Hepatic stellate cell (primary cell): ENCODE measurements at places on chromosomes 5 and 9.

GRCh38 chr9:136665111-136665703 lies 2.5 kb downstream of the EGFL7 start:
- peak; percentile 75 for DNase-seq

GRCh38 chr9:70413464-70413798 lies 1.0 kb downstream of the KLF9 start:
- DNase-seq: no peak

DNA sequence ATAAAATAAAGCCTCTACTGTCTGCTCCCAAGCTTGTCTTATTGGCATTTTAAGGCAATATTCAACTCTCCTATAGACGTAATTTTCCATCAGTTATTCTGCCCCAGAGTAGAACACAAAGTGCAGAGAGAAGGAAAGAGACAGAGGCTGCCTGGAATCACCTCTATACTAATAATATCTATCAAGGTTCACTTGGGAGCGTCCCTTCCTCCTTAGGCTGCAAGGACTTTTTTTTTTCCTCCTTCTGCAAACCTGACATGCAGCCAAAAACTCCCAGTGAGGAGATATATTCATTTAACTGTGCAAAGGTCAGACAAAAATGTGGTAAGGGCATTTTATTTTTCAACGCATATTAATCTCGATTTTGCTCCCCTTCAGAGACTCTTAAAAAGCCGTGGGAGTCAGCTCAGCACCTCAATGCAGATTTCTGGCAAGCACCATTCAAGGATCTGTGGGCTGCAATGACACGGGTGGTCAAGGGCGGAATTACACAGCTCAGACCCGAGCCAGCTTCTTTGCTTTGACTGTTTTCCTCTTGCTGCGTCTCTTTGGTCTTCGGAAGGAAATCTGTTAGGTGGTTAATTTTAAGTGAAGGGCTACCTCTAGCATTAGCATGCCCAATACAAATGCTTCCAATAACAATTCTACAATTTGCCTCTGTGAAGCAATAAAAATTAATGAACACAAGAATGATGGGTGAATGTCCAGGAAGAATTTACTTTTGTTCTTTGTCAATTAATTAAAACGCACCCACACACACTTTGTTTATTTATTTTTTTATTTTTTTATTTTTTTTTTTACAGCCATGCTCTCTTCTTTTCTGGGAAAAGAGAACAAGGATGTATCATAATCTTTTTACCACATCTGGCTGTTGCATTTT lies 587.7 kb upstream of the GRAMD2B start:
- DNase-seq: peak; percentile 22

GRCh38 chr5:36052538-36052937 lies 14.1 kb downstream of the UGT3A2 start:
- DNase-seq: no peak

DNA sequence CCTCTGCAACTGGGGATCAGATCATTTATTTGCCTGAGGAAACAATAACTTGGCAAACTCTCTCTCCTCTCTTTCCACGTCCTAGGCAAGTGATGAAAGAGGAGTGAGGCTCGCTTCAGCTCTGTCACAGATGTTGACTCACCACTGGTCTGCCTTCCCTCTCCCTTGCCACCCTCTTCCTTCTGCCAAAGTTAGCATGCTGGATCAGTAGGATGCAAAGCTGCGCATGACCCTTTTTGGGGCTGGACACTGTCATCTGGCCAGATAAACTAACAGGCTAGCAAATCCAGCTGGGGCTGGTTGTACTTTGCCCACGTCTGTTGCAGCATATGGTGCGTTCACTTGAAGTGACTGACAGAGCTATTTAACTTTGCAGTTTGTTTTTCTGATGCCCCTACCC lies 36.2 kb upstream of the SMARCA2 start:
- DNase-seq: no peak

DNA sequence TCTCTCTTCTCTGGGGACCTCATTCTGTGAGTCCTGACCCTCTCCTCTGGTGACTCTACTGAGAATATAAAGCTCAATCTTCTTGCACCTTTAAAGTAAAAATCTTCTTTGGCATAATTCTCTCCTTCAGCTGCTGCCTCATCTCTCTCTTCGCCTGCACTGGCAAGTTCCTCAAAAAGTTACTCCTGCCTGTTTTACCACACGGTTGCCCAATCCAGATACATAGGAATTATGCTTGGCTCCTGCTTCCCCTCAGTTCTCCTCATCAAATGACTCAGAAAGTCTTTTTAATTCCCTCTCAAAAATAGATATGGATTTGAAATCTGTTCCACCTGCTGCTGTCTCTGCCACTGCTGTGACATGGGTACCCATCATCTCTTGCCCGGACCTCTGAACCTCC lies 14.4 kb upstream of the HRCT1 start:
- no peak for DNase-seq

DNA sequence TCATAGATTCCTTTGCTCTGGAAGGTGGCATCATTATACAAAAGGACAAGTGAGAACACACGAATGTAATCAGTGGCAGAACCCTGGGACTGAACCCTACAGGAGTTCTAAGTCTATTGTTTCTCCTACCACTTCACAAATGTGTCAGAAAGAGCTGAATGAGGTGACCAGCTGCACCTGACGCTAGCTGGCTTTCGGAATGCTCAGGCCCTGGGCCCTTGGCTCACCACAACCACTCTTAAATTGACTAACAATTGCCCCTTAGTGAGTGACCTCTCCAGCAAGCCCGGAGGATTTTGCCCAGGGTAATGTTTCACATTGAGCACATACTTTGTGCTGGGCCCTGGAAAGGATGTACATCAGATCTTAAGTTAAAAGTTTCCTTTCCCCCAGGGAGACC lies 41.2 kb upstream of the ABCA1 start:
- no peak for DNase-seq

DNA sequence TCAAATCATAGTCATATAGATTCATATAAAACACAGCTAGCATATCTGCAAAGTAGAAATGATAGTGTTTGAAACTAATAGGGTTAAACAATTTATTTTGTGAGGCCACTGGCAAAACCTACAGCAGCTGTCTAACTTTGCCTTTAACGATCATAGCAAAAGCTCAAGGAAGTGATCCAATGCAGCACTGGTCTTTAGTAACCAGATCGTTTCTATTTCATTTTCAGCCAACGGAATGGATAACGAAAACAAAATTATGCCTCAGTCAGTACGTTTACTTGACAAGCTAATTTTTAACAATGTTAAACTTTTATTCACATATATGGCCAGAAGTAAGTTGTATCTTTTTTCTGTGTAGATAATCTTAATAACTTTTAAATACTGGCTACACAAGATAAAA lies 17.7 kb downstream of the MLLT3 start:
- no peak for DNase-seq

DNA sequence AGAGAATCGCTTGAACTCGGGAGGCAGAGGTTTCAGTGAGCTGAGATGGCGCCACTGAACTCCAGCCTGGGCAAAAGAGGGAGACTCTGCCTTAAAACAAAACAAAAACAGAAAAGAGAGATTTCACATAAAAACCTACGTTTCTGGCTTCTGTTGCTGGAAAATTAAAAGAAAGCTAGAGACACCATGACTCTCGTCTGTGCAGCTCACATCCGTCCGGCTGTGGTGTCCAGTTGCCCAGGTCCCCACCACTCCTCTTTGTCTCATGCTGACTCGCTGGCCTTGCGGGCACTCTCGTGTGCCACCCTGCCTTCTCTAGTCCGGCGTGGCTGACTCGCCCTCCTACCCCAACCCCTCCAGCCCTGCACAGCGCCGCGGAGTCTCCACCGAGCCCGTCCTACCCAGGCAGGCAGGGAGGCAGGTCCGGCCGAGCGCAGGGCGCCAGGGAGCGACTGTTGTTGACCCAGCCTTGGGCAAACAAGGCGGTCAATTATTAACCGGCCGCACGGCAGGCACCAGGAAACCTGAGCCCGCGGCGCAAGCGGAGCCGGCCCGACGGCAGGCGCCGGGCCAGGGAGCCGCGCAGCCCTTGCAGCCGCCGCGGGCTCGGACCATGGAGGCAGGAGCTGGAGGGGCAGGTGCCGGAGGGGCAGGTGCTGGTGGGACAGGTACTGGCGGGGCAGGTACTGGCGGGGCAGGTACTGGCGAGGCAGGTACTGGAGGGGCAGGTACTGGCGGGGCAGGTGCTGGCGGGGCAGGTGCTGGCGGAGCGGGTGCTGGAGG lies at the start of gene PRRT1B:
Gene PRRT1B (plus strand): TSS at position 521 of the 783 bp plus-strand sequence. CDS start 93 bp downstream, at position 614.
- no peak for DNase-seq

GRCh38 chr5:40549616-40550015 lies 130.1 kb upstream of the PTGER4 start:
- no peak for DNase-seq

DNA sequence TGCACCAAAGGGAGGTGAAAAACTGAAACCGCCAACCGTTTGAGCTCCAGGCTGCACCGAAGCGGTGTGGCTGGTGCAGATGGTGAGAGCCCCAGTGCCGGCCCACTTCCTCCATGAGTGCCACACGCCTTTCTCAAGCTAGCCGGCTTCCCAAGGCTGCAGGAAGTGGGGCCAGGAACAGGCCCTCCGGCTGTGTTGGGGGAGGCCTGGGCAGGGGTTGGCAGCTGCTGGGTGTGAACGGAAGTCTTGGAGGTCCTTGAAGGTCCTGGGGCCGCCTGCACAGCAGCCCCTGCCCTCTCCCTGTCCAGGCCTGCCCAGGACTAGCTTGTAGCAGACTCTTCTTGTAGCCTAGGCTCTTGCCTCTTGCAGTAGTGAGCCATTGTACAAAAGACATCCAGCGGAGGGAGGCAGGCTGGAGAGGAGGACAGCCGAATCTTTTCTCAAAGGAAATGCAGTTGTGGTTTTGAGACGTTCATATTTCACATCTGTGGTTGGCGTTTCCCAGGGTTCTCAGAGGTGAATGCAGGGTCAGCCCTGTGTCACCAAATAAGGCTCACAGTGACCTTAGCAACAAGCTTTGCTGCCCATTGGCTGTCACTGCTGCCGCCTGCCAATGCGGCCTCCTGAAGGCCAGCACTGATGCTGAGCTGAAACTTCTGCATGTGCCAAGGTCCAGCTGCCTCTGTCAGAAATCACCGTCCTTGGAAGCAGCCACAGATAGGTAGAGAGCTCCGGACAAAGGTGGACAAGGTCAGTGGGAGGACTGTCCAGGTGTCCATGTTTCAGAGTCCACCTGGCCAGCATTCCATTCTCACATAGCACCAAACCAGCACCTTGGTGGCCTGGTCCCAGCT lies 23.9 kb downstream of the IRF1 start:
- DNase-seq: no peak

GRCh38 chr5:39076757-39077728 lies 2.8 kb upstream of the RICTOR start:
- DNase-seq: peak; percentile 53

DNA sequence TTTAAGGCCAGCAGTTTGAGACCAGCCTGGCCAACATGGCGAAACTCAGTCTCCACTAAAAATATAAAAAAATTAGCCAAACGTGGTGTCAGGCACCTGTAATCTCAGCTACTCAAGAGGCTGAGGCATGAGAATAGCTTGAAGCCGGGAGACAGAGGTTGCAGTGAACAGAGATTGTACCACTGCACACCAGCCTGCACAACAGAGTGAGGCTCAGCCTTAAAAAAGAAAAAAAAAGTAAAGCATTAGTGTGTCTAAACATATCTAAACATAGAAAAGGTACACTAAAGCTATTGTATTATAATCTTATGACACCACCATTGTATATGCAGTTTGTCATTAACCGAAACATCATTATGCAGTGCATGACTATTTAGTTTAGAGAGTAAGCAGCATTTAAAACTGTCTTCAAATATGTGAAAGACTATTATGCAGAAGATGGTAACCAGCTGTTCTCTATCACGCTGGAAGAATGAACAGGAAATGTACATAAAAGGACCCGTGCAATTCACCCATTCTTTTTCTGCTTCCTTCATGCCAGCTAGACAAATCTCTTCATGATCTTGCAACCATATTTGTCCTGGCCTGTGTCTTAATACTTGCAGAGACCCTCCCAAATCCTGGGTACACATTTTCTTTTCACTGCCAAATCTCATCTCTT lies 58.6 kb downstream of the ITGA1 start:
- DNase-seq: no peak

GRCh38 chr5:134041570-134042411 lies 37.0 kb upstream of the VDAC1 start:
- no peak for DNase-seq

- DNase-seq: no peak
Observed at GRCh38 chr9:19969721-19970120, 180.9 kb upstream of the SLC24A2 start.

GRCh38 chr5:109196087-109196822 lies 213.5 kb downstream of the PJA2 start:
- no peak for DNase-seq

DNA sequence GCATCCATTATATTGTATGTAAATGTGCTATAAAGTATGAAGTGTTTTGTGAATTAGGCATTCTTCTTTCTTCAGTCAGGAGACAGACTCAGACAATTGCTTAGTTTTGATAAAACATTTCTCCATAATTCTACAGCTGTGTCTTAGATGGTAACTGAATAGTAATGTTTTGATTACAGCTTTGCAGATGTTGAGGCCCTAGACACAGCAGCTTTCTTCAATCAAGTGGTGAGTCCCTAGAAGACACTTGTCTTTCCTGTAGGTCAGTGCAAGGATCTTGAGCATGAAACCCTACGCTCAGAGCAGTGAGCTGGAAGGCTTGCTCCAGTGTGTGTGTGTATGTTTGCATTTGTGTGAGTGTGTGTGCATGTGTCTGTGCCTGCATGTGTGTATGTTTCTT lies 46.8 kb upstream of the CD180 start:
- no peak for DNase-seq

DNA sequence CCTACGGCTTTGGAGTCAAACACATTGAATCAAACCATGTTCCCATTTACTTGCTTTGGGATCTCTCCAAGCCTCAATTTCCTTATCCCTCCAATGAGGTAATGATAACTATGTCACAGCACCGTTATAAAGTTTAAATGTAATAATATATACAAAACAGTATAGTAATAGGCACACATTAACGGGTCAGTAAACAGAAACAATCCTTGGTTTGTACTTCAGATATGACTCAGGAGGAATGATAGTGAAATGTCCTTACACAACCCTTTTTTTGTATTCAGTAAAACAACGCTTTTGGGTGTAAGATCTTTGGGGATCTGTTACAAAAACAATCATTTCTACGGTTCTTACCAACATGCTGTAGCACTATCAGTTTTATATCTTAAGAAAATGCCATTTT lies 178.5 kb upstream of the GNA14 start:
- no peak for DNase-seq

- DNase-seq: peak; percentile 82
Observed at GRCh38 chr9:16191691-16192402, 639.0 kb downstream of the CCDC171 start.

DNA sequence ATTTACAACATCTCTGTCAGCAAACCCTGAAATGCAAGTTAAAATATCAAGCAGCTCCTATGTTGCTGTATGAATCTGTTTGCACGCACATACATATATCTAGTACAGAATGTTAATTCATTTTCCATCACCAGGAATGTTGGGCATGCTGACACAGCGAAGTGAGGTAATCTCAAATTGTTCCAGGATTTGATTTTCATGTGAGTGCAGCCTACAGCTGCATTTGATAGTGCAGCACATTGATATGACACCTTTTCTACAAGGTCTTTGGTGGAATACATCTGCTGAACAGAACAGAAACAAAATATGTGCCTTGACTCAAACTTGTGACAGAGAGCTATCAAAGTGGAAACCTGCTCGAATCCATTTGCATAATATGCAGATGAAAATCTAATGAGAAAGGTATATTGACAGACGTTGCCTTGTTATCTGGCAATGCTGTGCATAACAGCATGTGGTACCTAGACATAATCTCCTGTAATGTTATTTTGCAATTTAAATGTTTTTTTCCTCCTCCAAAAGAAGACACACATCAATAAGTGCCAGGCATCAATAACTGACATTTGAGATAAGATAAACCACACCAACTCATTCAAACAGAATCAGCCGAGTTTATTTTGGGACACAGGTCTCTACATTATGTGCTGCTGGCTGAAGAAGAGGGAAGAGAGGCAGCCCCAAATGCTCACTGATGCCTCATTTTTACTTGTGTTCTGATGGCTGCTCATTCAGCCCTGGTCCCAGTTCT lies 512.2 kb downstream of the ZNF608 start:
- no peak for DNase-seq
